ENCODE measurements at places on chromosomes 6 and 20. TPM values are rescaled to one million over a fixed set of nuclear protein-coding genes. Genes with fewer than 3 reads are reported as not detected.

- H3K4me1 ChIP-seq = no peaks in the 10 kb centered on the region
- no peaks in the 10 kb centered on the region for H3K36me3 ChIP-seq
- H3K27ac ChIP-seq = no peak overlapping the region
- DNase-seq = no peak
- H3K27me3 ChIP-seq = no peaks in the 10 kb centered on the region
These were observed 811.9 kb downstream of the TENT5A start for GRCh38 chr6:80940571-80940970.

The RHAG gene
- not detected for total RNA-seq

- no peaks in the 10 kb centered on the region for H3K27me3 ChIP-seq
- H3K4me1 ChIP-seq = peaks cover 85% of the 10 kb centered on the region
- peak overlapping the region; percentile 98 for H3K4me3 ChIP-seq
- H3K36me3 ChIP-seq = peaks cover 55% of the 10 kb centered on the region
- no peak for DNase-seq
These were observed 3.0 kb downstream of the HLA-E start for GRCh38 chr6:30491991-30492952.

DNA sequence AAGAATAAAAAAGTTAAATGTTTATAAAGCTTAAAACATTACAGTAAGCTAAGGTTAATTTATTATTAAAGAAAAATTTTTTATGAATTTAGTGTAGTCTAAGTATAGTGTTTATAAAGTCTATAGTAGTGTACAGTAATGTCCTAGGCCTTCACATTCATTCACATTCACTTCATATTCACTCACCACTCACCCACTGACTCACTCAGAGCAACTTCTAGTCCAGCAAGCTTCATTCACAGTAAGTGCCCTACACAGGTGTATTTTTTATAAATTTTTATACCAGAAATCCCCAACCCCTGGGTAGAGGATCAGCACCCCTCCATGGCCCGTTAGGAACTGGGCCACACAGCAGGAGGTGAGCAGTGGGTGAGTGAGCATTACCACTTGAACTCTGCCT is 24.3 kb upstream of the ADGRF1 start:
- peaks cover 3% of the 10 kb centered on the region for H3K27me3 ChIP-seq
- H3K27ac ChIP-seq = no peak overlapping the region
- H3K4me1 ChIP-seq = no peaks in the 10 kb centered on the region
- no peak for DNase-seq
- no peaks in the 10 kb centered on the region for H3K36me3 ChIP-seq
- H3K4me3 ChIP-seq = no peak overlapping the region

DNA sequence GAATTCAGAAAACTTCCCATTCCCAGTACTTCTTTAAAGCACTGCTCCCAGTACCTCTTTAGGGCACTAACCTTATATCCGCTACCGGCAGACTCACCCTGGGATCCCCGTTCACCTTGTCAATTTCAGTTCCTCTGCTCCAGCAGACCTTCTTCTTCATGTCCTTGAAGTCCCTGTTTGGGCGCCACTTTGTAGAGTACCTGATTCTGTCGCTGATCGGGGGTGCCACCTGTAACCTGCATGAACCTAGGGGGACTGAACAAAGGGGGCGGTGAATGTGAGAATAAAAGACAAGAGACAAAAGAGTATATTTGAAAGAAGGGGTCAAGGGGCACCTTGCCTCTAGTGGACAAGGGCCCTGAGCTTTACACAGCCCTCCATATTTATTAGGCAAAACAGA is 4.9 kb upstream of the GINS1 start:
- peaks cover 5% of the 10 kb centered on the region for H3K4me1 ChIP-seq
- no peak overlapping the region for H3K27ac ChIP-seq
- no peaks in the 10 kb centered on the region for H3K27me3 ChIP-seq
- H3K36me3 ChIP-seq = peaks cover 6% of the 10 kb centered on the region
- DNase-seq = no peak

- H3K4me1 ChIP-seq = no peaks in the 10 kb centered on the region
- H3K27me3 ChIP-seq = no peaks in the 10 kb centered on the region
These were observed 214.8 kb downstream of the ADGB start for GRCh38 chr6:146813554-146813953.

DNA sequence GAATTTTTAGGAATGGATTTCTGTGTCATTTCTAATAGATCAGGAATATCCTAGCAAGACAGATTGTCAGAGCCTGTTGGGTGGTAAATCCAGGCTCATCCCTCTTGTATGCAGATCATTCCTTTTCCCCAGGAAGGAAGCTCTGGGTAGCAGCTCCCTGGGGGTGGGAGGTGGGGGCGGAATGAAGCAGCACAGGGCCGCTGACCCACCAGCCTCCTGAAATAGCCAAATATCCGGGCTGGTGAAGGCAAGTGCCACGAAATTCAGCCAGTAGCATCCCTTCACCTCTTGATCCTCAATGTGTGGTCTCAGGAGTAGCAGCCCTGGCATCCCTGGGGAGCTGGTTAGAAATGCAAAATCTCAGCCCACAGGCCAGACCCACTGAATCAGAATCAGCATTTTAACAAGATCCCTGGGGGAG is 256.9 kb downstream of the LRFN2 start:
- no peaks in the 10 kb centered on the region for H3K36me3 ChIP-seq
- peaks cover 20% of the 10 kb centered on the region for H3K27me3 ChIP-seq
- H3K4me3 ChIP-seq = no peak overlapping the region

GRCh38 chr6:1640476-1640875 is 30.8 kb downstream of the FOXC1 start:
- no peaks in the 10 kb centered on the region for H3K36me3 ChIP-seq
- DNase-seq = no peak
- H3K4me1 ChIP-seq = peaks cover 16% of the 10 kb centered on the region
- H3K27ac ChIP-seq = no peak overlapping the region
- H3K4me3 ChIP-seq = no peak overlapping the region

GRCh38 chr20:47412083-47412482 is 55.6 kb upstream of the ZMYND8 start:
- DNase-seq = peak; percentile 38
- peaks cover 3% of the 10 kb centered on the region for H3K36me3 ChIP-seq
- no peaks in the 10 kb centered on the region for H3K27me3 ChIP-seq

The CASS4 gene
- total RNA-seq = 0.51 TPM

- peaks cover 14% of the 10 kb centered on the region for H3K36me3 ChIP-seq
- H3K4me1 ChIP-seq = peaks cover 18% of the 10 kb centered on the region
- no peak for DNase-seq
- no peak overlapping the region for H3K27ac ChIP-seq
These were observed 74.6 kb downstream of the ATG5 start for GRCh38 chr6:106250953-106251352.

- H3K4me3 ChIP-seq = peak overlapping the region; percentile 26
- no peak for DNase-seq
- peaks cover 29% of the 10 kb centered on the region for H3K4me1 ChIP-seq
- peak overlapping the region; percentile 36 for H3K27ac ChIP-seq
- no peaks in the 10 kb centered on the region for H3K36me3 ChIP-seq
These were observed 22.8 kb downstream of the FYN start for GRCh38 chr6:111850295-111850937.

The BPIFB1 gene
- total RNA-seq = not detected

DNA sequence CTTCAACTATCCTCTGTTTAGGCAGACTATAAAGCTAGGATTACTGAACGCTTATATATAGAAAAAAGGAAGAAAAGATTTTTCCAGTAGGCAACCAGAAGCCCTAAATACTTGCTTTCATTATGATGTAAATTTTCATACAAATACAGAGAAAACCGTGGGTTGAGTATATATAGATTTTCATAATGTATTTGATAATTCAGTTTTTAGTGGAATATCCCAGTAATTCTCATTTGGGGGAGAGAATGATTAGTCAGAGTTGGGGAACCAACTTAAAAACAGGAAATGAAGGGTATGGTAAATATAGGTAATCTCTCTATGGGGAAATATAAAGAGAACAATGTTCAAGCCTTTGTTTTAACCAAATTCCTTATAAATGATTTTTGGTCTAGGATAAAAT is 154.0 kb upstream of the CITED2 start:
- no peak for DNase-seq
- H3K4me3 ChIP-seq = no peak overlapping the region
- no peaks in the 10 kb centered on the region for H3K27me3 ChIP-seq

- peaks cover 12% of the 10 kb centered on the region for H3K27me3 ChIP-seq
- no peak overlapping the region for H3K27ac ChIP-seq
- no peak for DNase-seq
- no peaks in the 10 kb centered on the region for H3K36me3 ChIP-seq
These were observed 55.2 kb downstream of the KIF6 start for GRCh38 chr6:39669973-39670342.

DNA sequence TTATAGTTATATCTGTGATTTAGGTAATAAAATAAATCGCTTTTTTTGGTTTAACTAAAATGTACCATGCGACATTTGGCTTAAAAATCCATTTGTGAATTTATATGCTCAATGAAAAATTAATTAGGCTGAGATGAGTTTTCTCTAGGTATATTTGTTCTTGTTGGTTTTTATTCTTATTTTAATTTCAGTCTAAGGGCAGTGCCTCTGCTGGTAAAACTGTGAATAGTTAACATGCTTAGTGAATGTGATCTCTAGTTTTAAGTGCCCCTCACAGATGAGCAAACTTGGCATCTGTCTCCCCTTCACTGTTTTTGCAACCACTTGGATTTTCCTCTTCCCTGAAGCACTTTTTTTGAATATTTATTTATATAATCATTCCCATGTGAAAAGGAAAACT is 822.7 kb downstream of the GRIK2 start:
- H3K4me1 ChIP-seq = no peaks in the 10 kb centered on the region
- no peak for DNase-seq
- H3K36me3 ChIP-seq = no peaks in the 10 kb centered on the region
- no peak overlapping the region for H3K27ac ChIP-seq
- H3K4me3 ChIP-seq = no peak overlapping the region

- peaks cover 23% of the 10 kb centered on the region for H3K4me1 ChIP-seq
- H3K36me3 ChIP-seq = peaks cover 4% of the 10 kb centered on the region
- no peak for DNase-seq
- no peak overlapping the region for H3K27ac ChIP-seq
- H3K27me3 ChIP-seq = no peaks in the 10 kb centered on the region
- no peak overlapping the region for H3K4me3 ChIP-seq
These were observed 121.9 kb upstream of the BTN3A2 start for GRCh38 chr6:26243132-26243531.

The MYB gene
- total RNA-seq = 2.8 TPM

The EYS gene
- total RNA-seq = not detected

The XKR7 gene
- 0.12 TPM for total RNA-seq

DNA sequence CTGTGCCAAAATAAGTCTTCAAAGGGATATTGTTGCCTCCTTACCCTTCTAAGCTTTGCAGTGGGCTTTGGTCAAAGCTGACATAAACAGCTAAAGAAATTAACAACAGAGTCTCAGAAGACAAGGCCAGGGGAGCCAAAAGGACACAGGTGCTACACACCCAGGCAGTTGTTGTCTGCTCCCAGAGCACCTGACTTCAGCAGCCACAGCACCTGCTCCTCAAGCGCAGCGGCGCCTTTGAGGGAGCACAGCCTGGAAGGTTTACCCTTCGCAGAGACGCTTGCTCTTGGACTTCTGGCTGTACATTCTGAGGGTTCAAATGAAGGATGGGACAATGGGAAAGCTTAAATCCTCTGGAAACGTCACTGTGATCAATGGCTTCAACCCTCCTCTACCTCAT is 16.6 kb downstream of the B4GALT5 start:
- DNase-seq = no peak
- no peak overlapping the region for H3K4me3 ChIP-seq

The TAAR6 gene
- not detected for total RNA-seq

DNA sequence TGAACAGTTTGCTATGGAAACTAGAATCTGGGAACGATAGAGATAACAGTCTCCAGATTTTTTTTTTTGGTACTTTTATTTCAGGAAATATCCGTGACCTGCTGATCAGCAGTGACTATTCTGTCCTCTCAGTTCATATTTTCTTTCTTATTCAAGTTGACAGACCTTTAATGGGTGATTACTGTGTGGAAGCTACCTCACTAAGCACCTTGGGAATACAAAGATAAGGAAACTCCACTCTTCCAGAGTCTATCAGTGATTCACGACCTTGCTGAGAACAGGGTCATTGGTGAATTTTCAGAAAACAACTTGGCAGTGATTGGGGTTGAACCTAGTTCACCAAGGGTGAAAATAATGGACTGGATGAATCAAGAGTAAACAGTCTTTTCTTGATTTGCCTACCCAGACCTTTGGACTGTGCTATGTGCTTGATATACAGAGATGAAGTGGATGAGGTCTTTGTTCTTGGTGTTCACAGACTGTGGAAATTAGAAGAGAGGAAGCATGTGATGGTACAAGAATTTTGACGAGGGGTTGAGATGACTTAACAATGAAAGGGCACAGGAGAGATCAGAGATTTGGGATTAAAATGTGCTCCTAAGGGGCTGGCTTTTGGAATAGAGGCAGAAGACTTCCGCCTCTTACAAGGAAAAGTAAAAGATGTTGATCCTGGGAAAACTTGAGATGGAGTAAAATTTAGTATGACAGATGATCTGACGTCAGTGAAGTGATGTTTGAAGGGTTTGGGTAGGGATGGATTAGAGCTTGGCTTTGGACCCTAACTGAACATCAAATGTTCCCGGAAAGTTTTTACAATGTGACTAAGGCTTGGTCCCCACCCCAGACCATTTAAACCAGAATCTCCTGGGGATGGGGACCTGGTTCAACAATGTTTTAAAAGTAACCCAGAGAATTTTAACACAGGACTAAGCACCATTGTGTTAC is 1.2 kb downstream of the KAT14 start:
- H3K4me3 ChIP-seq = peak overlapping the region; percentile 90
- H3K27ac ChIP-seq = peak overlapping the region; percentile 87
- no peak for DNase-seq
- H3K36me3 ChIP-seq = peaks cover 20% of the 10 kb centered on the region
- peaks cover 23% of the 10 kb centered on the region for H3K4me1 ChIP-seq
- no peaks in the 10 kb centered on the region for H3K27me3 ChIP-seq

GRCh38 chr6:119535332-119535731 is 185.8 kb upstream of the MAN1A1 start:
- peaks cover 20% of the 10 kb centered on the region for H3K4me1 ChIP-seq
- no peak for DNase-seq
- no peak overlapping the region for H3K27ac ChIP-seq
- H3K27me3 ChIP-seq = no peaks in the 10 kb centered on the region

The DNAAF9 gene
- total RNA-seq = 3.7 TPM

The DEFB128 gene
- total RNA-seq = not detected

The TUBB2B gene
- total RNA-seq = not detected

DNA sequence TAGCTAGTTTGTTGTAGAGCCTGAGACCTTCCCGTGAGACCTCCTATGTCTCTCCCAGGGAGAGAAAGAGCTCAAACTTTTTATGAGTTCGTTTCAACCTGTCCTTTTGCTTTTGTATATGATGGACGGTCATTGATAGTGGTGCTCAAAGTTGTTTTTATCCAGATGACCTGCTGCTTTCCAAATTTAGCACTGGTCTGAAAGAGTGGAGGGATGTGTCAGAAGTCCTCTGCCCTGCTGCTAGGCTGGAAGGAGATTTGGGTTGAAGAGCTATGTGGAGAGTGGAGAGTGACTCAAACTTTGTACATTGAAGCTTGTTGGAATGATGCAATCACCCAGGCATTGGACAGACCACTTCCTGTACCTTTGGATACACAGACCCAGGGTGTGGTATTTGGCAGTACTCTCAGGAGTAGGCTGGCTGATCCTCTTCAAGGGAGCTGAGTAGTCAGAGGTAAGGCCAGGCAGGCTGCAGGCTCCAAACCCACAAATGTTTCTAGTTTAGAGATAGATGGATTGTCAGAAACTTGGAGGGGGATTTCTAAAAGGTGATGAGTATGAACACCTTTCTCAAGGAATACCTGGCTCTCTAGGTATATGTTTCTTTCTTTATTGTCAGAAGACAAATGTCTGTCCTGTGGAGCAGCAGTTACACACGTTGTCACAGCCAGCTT is 49.4 kb upstream of the RREB1 start:
- no peaks in the 10 kb centered on the region for H3K27me3 ChIP-seq
- H3K4me1 ChIP-seq = peaks cover 15% of the 10 kb centered on the region
